ENCODE measurements at places on chromosomes 6 and 20.
A peak's percentile ranks its signal among the peaks of the same experiment; 100 is the strongest.

DNA sequence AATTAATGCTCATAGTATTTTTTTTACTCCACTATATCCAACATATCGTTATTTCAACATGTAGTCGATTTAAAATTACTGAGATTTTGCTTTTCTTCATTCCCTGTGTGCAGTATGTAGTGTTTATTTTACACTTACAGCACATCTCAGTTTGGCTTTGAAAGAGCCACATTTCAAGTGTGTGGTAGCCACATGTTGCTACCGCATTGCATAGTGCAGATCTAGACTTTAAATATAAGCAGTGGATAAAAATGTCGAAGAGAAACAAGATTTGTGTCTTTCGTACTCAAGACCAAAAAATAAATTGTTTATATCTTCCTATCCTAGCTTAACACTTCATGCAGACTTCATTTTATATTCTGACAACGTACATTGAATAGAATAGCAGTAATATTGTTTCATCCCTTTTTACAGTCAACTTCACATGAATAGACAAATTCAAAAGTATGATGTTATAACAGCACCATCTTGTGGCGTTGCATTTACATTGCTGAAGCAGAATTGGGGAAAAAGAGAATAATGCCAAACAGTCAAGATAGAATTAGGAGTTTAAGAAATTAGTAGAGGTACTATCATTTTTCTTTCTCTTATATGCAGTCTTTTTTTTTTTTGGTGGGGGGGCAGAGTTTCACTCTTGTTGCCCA lies 29.9 kb downstream of the FBXO5 start:
- no peak for DNase-seq

GRCh38 chr20:25042531-25043498 lies 15.1 kb downstream of the ACSS1 start:
- DNase-seq, result peak; percentile 14

DNA sequence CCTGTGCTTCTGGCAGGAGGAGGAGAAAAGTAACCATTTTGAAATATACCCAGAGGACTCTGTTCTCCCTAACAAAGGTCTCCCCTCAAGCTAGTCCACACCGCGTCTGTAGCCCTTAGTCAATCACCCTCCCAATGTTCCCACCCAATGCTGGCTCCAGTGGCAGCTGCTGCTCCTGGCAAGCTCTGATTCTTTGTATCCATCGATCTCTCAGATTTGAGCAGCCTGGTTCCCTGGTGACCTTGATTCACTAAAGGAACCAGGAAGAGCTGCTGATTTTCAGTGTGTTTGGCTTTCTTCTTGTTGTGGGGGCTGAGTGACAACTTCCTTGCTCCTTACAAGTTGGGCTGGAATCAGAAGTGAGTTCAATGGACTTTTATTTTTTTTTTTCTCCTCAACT lies 68.5 kb downstream of the FOXC1 start:
- DNase-seq, result no peak

DNA sequence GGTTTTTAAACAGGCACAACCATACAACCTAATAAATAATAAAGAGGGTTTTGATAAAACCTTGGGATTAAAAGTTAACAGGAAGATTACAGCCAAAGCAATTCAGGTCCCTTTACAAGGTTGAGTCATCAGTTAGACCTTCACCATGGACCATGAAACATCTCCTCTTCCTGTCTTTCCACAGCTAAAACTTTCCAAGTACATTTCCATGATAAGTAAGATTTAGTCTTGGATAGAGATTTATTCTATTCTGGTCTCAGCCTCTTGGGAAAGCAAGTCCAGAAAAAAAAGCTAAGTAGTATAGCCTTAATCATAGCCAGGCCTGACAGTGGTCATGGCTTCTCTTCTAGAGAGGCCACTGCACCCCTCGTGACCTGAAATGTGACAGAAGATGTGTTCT lies 2.9 kb upstream of the PRSS35 start:
- DNase-seq, result no peak

GRCh38 chr6:34301408-34301807 lies 52.6 kb upstream of the SMIM29 start:
- no peak for DNase-seq

DNA sequence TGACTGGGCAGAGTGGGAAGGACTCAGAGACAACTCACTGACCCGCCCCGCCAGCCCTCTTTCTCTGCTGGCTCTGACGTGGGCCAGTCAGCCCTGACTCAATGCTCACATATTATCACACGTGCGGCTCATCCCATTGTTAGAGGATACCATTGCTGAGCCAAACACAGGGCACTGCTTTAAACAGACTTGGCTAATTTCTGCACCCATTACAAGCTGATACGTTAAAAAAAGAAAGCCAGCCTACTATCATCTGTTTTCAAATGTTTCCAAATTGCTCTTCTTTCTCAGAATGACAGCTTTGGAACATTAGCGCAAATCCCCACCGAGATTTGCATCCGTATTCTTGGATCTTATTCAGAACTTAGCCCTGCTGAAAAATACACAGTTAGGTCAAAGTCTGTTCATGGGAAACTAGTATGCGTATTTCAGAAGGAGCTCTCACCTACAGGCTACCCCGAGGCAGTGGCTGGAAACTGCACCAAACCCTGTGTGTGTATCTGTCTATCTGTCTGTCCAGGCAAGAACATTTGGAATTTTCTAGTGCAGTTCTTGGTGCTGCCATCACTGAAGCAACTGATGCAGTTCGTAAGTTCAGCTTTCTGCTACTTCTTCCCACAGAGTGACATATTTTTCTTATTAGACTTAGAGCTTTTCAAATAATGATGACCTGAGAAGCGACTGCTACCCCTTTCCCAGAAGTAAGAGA lies 32.8 kb downstream of the RAMACL start:
- no peak for DNase-seq

DNA sequence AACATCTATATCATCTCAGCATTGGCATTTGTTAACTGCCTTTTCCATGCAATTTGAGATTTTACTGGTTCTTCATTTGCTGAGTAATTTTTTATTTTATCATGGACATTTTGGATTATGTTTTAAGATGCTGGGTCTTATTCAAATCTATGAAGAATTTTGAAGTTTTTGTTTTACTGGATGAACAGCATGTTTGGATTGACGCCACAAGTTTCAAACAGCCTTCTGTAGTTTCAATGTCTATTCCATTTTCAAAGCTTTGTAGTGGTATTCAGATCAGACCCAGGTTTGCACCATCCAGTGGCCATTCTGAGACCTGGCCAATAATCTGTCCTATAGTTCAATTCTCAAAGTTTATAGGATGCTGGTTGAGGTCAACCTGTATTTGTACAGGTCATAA lies 148.4 kb upstream of the STMND1 start:
- no peak for DNase-seq

DNA sequence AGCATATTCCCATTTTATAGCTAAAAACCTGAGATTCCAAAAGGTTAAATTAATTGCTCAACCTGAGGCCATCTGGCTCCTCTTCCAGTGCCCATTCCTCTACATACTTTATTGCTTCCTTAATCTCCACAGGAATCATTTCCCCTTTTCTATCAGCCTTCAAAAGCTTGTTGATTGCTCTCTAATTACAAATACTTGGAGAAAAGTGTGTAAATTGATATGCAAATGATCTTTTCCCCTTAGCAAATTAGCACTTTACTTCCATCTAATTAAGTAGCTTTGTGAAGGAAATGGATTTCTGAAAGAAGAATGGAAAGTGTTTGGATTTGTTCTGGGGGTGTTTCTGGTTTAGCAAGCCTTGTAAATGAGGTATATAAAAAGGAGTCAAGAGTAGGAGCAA lies 323.3 kb downstream of the GRIK2 start:
- no peak for DNase-seq
